Activated CD4-positive, alpha-beta memory T cell treated with anti-CD3 and anti-CD28 coated beads for 36 hours (primary cell): ENCODE measurements at places on chromosomes 13 and 19. TPM values are rescaled to one million over a fixed set of nuclear protein-coding genes. Genes with fewer than 3 reads are reported as not detected.

DNA sequence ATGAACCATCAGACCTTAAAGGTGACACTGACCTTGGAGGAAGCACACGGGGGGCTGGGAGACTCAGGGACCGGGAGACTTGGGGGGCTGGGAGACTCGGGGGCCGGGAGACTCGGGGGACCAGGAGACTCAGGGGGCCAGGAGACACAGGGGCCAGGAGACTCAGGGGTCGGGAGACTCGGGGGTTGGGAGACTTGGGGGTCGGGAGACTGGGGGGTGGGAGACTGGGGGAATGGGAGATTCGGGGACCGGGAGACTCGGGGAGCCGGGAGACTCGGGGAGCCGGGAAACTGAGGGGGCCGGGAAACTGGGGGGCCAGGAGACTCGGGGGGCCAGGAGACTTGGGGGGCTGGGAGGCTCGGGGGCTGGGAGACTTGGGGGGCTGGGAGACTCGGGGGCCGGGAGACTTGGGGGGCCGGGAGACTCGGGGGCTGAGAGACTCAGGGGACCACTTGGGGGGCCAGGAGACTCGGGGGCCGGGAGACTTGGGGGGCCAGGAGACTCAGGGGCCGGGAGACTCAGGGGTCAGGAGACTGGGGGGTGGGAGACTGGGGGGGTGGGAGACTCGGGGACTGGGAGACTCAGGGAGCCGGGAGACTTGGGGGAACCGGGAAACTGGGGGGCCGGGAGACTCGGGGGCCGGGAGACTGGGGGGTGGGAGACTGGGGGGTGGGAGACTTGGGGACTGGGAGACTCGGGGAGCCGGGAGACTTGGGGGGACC is 62.9 kb downstream of the RASA3 start:
- DNase-seq, result no peak
- H3K36me3 ChIP-seq, result peaks cover 28% of the 10 kb centered on the region
- no peak overlapping the region for H3K27ac ChIP-seq

Gene POLR1G
- 11.1 TPM for total RNA-seq

DNA sequence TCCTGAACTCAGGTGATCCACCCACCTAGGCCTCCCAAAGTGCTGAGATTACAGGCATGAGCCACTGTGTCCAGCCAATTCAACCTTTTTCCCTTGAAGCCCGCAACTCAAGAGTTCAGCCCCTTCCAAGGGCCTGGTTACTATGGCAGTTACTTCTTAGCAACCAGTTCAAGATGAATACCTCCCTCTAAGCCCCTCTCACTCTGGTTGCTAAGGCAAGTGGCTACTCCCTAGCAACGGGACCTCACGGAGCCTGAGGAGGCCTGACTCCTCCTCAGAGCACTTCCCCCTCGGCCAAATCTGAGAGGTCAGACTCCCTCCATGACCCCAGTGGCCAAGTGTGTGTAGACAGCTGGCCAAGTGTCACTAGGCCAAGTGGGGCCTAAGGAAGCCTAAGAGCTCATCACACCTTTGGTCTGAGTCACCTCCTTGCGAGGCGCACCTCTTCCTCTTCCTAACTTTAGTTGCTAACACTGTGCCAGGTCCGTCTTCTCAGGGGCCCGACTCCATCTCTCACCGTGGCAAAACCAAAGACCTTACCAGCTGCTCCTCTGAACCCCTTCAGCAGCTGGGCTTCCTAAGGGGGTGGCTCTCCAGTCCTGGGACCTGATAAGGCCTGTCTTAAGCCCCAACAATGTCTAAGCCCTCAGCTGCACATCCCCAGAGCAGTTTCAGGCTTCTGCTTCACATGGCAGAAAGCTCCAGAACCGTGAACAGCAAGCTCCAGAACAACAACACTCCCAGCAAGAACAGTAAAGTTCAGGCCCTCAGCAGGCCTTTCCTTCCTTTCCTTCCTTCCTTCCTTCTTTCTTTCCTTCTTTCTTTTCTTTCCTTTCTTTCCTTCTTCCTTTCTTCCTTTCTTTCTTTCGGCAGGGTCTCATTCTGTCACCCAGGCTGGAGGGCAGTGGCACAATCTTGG is 9.6 kb downstream of the CD37 start:
- no peak overlapping the region for H3K4me3 ChIP-seq
- no peaks in the 10 kb centered on the region for H3K27me3 ChIP-seq
- H3K27ac ChIP-seq, result no peak overlapping the region
- H3K4me1 ChIP-seq, result peaks cover 16% of the 10 kb centered on the region
- peaks cover 7% of the 10 kb centered on the region for H3K36me3 ChIP-seq

GRCh38 chr19:15124572-15125231 is 17.5 kb downstream of the SYDE1 start:
- no peaks in the 10 kb centered on the region for H3K27me3 ChIP-seq
- H3K4me1 ChIP-seq, result peaks cover 22% of the 10 kb centered on the region
- H3K27ac ChIP-seq, result peak overlapping the region; percentile 99
- peak; percentile 27 for DNase-seq
- peaks cover 15% of the 10 kb centered on the region for H3K36me3 ChIP-seq

DNA sequence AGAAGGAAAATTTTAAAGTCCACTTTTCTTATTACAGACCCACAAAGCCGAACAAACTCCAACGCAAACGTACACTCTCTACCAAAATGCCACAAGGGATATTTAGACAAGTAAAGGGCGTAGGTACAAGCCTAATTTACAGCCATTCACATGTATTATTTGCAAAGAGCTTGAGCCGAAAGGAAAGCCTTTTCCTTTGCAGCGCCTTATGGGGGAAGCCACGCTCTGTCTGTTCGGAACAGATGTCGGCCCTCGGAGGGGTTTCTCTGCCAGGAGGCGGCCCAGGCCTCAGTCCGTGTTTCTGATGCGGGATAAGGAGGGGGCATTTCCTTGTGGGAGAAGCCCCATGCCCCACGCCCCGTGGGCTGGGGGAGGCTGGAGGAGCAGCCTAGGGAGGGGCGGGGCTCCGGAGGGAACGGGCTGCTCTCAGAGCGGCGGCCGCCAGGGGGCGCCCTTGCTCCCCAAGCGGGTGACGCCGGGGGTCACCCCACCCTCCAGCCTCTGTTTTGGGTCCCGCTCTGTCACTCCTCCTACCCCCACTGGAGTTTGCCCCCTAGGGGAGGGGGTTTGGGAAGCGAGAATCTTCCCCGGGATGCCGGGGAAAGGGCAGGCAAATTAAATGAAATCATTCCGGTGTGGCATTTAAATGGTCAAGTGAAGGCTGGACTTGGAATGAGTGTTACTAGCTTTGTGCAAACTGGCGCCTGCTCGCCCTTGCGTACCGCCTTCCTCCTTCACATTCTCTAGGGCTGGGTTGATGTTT is 2.9 kb downstream of the HTR2A start:
- H3K27ac ChIP-seq, result no peak overlapping the region
- peak; percentile 72 for DNase-seq
- no peaks in the 10 kb centered on the region for H3K36me3 ChIP-seq
- H3K4me1 ChIP-seq, result peaks cover 18% of the 10 kb centered on the region
- H3K4me3 ChIP-seq, result peak overlapping the region; percentile 44

Gene PSG2
- total RNA-seq, result not detected

Gene ZNF560
- not detected for total RNA-seq

- H3K4me1 ChIP-seq, result no peaks in the 10 kb centered on the region
- no peak for DNase-seq
- no peak overlapping the region for H3K4me3 ChIP-seq
- H3K36me3 ChIP-seq, result no peaks in the 10 kb centered on the region
- H3K27ac ChIP-seq, result no peak overlapping the region
These were observed 283.2 kb upstream of the ARGLU1 start for GRCh38 chr13:106850973-106851650.

Gene ZNF223
- total RNA-seq, result 0.73 TPM

- no peaks in the 10 kb centered on the region for H3K4me1 ChIP-seq
- H3K36me3 ChIP-seq, result no peaks in the 10 kb centered on the region
- H3K4me3 ChIP-seq, result no peak overlapping the region
- no peak overlapping the region for H3K27ac ChIP-seq
These were observed 423.2 kb downstream of the KLF5 start for GRCh38 chr13:73481886-73482445.
